NT2/D1 (cell line): ENCODE measurements at places on chromosomes 2 and 18.

GRCh38 chr2:43898134-43898837, 59.5 kb downstream of the ABCG8 start:
- no peak for DNase-seq

DNA sequence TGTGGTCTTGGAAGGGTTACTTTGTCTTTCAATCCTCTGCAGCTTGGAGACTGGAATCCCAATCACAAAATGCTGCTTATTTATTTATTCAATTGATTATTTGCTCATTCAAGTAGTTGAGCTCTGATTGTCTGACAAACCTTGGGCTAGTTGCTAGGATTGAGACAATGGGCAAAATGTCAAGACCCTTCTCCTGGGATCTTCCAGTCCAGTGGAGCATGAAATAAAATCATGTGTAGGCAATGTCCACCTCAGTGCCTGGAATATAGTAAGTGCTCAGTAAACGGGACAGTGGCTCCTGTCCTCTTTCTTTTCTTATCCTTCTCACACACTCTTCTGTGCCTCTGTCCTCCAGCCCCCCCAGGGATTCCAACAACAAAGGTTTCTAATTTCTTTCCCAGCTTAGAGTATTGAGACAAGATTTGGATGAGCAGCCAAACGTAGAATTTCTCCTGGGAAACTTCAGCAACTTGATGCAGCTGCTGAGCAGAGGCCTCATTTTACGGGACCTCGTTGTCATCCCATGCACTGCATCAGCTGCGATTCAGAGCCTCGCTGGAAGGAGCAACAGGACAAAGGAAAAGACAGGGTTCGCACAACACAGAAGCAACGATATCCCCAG, 545.0 kb downstream of the SOX11 start:
- DNase-seq: no peak

GRCh38 chr2:188383158-188383557, 91.5 kb downstream of the GULP1 start:
- no peak for DNase-seq

DNA sequence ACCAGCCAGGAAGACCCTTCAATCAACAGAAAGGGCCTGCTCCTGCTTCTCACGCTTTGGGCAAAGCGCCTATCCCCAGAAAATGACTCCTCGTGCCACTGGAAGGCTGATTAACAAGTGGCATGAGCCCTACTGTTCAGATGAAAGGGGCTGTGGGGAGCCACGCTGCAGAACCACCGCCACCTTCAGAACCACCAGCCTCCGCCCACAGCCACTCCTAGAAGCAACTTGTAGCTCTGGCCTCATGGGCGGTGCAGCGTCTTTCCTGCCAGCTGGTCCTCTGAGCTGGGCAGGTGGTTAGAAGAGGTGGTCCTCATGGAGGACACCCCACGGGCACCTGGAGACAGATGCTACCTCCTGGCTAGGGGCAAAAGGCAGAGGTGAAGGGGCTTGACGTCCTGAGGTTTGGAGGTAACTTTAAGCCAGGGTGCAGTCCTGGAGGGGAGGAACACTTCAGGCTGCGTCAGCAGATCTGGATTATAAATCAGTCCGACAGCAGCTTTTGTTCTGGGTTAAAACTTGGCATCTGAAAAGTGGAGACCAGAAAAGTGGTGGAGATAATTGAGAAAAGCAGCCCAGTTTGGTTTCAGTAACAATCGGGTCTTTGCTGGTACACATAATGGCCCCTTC, 861 bp upstream of the SEMA4C start:
- DNase-seq: no peak

GRCh38 chr2:38163006-38163405, 87.1 kb upstream of the CYP1B1 start:
- no peak for DNase-seq

GRCh38 chr2:227124811-227125210, 39.2 kb downstream of the COL4A4 start:
- no peak for DNase-seq

GRCh38 chr18:48488388-48488850, 50.4 kb upstream of the CTIF start:
- peak; percentile 32 for DNase-seq

GRCh38 chr2:26246818-26247217, 2.1 kb downstream of the HADHB start:
- no peak for DNase-seq

- DNase-seq: no peak
Measured at GRCh38 chr2:9660154-9660553, 29.4 kb upstream of the YWHAQ start.

DNA sequence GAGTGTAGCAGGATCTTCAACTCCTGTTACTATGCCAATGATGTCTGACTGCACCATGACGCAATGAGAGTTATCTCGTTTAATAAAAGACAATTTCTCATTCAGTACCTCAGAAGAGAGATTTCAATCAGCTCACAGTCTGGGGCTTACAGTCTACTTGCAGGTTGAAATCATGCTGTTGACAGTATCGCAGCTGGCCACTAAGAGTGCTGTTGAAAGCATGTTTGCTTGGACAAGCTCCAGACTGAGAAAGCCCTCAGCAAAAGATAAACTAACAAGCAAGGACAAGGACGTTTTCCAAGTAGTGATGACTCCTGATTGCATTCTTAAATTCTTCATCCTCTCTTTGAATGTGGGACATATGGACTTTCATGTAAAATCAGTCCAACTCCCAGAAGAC, 145.2 kb upstream of the SYT4 start:
- DNase-seq: peak; percentile 5

DNA sequence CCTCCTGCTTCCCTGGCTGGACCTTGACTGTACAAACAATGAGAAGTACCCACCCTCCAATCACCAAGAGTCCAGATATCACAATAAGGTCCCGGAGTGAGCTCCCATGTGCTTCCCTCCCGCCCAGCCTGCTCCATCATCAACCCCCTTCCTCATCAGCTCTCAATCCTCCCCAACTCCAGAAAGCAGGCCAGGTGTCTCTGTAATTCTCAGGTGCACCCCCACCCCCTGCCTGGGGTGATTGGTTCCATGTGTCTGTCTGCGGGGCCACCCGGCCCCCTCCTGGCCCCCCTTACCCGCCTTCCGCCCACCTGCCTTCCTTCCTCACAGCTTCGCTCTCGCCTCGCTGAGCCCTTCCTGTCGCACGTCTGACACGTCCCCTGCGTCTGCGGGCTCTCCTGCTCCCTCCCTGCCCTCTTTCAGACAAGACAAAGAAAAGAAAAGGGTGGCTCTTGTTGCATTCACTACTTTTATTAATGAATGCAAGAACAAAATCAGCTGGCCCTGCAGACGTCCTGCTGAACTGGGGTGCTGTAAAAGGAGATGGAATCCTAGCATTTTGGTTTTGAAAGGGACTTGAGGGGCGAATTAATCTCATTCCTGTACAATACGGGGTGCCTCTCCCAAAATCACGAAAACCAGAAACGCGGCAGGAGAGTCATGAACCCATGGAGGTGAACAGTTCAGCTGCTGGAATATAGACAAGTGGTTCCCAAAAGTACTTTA, 26.5 kb upstream of the IGFBP2 start:
- no peak for DNase-seq

- DNase-seq: no peak
Measured at GRCh38 chr2:23402205-23402740, 17.3 kb downstream of the KLHL29 start.

GRCh38 chr2:27765621-27766286, 5.8 kb upstream of the MRPL33 start:
- peak; percentile 60 for DNase-seq

DNA sequence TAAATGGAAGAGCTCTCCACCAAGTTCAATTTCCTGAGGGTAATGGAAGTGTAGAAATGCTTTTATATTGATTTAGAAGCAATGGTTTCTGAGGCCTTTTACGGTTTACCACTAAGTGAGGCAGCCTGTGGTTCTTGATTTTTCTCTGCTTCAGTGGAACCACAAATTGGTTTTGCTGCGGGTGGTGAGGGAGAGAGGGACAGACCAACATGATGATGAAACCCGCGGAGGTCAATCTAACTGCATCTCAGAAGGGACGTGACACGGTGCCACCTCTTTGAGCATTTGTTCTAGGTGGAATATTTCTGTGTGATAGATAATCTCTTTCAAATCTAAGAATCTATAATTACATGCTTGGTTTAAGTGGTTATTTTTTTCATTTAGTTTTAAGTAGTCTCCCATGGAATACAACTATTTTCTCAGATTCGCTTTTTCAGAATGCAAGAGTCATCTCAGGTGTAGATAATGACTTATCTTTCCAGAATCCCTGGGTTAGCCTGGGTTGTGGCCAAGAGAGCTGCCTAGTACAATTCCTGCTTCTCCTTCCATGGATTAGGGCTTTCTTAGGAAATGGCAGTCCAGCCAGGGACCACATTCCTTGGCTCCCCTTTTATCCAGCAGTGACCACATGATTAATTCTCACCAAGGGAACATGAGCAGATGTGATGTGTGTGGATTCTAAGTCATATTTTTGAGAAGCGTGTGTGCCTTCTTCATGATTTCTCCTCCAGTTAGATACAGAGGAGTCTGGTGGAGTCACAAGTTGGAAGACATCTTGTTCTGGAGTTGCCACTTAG, 52.5 kb downstream of the KCNE4 start:
- DNase-seq: no peak

DNA sequence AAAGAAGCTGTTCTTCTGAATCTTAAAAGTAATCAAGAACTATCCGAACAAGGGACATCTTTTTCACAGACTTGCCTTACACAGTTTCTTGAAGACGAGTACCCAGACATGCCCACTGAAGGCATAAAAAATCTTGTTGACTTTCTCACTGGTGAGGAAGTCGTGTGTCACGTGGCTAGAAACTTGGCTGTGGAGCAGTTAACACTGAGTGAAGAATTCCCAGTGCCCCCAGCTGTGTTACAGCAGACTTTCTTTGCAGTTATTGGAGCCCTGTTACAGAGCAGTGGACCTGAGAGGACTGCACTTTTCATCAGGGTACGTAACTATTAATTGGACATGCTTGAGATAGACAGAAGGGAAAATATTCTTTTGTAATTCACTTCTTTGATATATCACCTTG, 2.4 kb downstream of the MRPL44 start:
- DNase-seq: no peak

DNA sequence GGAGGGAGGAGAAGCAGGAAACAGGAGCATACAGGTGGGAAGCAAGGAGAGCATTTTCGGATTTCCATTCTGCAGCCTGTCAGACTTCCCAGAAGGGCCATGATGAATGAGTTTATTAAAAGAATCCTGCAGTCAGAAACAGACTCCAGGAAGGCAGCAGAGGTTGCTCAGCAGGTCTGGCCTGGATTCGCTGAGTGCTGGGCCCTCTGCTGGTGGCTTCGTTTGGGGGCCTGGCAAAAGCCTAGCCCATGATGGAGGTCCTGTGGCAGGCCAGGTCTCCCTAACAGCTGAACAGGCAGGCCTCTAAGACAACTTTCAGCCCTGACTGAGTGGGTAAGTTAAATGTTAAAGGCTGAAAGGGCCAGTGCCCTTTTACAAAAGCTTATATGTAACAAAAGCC, 108.2 kb upstream of the CAPN13 start:
- DNase-seq: peak; percentile 55

DNA sequence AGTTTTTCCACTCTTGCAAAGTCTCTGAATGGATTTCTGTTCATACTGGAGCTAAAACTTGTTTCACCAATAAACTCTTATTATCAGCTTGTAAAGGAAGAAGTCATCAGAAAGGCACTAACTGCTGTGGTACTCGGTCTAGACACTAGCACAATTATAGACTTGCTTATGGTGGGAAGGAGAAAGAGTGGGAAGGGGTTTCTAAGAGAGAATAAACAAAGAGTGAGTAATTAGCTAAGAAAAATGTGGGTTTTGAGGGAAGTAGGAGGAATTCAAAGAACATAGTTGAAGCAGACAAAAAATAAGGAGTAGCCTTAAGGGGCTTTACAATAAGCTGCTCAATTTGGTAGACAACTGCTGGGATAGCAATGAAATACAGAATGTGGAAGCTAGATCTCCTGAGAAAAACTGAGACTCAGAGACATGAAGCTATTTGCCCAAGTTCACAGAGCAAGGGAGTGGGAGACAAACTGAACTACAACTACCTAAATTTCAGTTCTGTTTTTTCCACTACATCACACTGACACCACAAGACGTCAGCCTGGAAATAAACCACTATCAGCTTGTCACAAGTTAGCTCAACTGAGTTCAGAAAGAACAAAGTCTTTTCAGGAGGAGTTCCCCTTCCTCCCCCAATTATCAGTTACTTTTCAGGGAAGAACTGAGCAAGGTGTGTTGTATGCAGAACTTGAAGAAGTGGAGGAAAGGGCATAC, 59.7 kb downstream of the MAP4K3 start:
- no peak for DNase-seq

- no peak for DNase-seq
Measured at GRCh38 chr2:31255911-31256571, 22.1 kb downstream of the EHD3 start.

GRCh38 chr2:52473526-52473925, 1294.1 kb upstream of the CHAC2 start:
- DNase-seq: no peak

DNA sequence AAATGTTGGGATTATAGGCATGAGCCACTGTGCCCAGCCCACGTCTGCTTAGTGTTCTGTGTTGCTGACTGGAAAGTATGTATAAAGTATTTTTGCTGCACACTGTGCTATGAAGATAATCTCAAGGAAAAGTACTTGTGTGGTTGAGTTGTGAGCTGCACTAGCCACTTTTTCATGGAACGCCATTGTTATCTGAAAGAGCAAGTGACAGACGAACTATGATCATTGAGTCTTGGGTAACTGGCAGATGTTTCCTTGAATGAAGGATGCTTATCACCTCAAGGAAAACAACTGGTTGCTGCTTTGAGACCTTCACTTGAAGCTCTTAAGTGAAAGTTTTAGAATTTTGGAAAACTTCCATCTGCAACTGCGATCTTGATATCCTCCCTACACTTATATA, 82.2 kb upstream of the KCTD1 start:
- no peak for DNase-seq

DNA sequence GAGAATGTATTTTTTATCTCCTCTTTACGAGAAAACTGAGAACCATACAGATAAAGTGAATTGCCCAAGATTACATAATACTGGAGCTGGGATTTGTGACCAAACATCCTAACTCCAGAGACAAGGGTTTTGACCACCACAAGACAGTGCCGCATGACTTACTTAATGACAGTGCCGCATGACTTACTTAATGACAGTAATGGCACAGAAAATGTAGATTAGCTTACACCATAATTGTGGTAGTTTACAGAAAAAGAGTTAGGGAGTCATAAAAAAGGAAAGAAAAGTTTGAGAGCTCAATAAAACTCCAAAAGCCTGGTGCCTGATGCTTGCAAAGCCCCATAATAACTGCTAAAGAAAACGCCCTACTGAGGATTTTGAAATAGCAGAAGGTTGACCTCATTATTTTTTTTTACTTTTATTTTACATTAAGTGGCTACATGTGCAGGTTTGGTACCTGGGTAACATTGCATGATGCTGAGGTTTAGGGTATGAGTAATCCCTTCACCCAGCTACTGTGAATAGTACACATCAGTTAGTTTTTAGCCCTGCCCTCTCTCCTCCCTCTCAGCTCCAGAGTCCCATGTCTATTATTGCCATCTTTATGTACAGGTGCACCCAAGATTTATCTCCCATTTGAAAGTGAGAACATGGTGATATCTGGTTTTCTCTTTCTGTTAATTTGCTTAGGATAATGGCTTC, 310.0 kb upstream of the UBE2E3 start:
- DNase-seq: no peak

DNA sequence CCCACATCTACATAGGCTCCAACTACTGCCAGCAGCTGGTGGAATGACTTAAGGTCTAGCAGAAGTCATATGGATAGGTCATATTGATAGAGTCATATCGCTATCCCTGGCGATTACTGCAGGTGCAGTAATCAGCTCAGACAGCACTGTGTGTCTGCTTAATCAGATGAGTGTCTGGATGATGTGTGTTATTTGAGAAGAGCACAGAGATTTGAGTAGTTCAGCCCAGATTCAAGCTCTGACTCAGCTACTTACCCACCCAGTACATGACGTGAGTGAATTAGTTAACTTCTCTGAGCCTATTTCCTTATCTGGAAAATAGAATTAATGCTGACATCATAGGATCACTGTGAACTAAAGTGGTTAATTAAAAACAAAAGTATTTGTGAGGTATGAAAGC, 78.9 kb downstream of the EHD3 start:
- DNase-seq: no peak
